ENCODE measurements at places on chromosomes 12 and 14.

DNA sequence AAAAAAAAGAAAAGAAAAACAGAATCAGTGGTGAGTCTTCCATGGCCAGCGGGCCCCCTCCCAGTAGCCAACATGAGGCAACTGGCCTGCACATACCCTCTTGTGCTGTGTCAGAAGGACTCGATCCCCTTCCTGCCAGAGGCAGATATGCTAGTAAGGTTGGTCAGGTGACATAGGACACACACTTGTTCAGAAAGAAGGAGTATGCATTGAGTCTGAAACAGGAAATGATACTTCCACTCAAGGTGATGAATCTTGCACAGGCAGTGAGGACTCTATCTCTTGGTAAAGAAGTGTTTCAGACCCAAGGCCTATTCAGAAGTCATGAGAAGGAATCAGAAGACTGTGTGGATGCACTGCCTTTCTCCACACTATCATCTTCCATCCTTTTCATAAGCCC, 269.7 kb upstream of the FAR2 start:
- DNase-seq, result no peak

GRCh38 chr12:12719496-12719895, 2.3 kb downstream of the CDKN1B start:
- DNase-seq, result no peak

GRCh38 chr12:123396954-123397353, 13.0 kb downstream of the KMT5A start:
- DNase-seq, result no peak

GRCh38 chr14:60235440-60235839, 13.6 kb upstream of the PPM1A start:
- DNase-seq, result no peak

- no peak for DNase-seq
Observed at GRCh38 chr12:88921890-88922532, 341.7 kb upstream of the KITLG start.

GRCh38 chr12:3041558-3042164, 35.5 kb upstream of the TSPAN9 start:
- DNase-seq, result peak; percentile 64

DNA sequence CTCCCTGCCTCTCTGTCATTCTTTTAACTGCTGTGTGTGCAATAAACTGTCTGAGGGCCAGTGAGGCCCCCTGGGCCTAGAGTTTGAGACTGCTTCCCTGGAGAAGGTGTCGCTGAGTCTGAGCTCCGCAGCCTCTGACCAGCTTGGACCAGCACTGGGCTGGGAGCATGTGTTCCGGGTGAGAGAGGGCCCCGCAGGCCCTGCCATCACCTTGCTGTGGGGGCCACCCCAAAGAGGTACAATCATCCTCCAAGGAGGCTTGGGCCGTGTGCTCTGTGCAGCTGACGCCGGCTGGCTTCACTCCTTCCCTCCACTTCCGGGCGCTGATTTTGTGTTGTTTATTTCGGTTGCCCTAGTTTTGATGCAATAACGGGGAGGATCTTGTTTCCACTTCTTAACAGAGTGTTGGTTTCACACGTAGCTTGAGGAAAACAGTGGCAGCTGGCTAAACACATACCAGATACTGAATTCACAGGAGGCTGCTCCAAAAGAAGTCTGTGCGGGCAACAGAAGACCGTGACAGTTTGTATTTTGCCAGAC, 121.6 kb downstream of the TMEM132C start:
- DNase-seq, result no peak

GRCh38 chr14:102645746-102646440, 53.4 kb downstream of the RCOR1 start:
- DNase-seq, result no peak

DNA sequence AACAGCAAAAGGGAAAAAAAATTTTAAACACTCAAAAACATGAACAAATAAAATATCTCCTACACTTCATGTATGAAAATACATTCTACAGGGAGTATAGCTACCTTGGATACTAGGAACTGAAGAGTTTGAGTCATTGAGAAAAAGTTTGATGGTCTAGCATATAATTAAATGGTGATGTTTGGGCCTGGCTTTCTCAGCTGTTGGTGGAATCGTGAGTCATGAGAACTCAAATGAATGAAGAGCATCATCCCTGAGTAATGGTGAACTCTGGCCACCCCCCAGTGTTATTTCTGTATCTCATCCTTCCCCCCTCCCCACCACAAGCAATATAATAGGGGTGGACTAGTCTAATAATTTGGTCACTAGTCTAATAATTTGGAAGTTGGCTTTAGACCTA, 6.7 kb upstream of the SLC6A15 start:
- no peak for DNase-seq

- DNase-seq, result no peak
Observed at GRCh38 chr14:84592770-84593169, 937.2 kb upstream of the FLRT2 start.

GRCh38 chr14:90460136-90460535, 63.3 kb downstream of the CALM1 start:
- DNase-seq, result no peak

- DNase-seq, result no peak
Observed at GRCh38 chr12:105748806-105749600, 389.8 kb downstream of the NUAK1 start.

DNA sequence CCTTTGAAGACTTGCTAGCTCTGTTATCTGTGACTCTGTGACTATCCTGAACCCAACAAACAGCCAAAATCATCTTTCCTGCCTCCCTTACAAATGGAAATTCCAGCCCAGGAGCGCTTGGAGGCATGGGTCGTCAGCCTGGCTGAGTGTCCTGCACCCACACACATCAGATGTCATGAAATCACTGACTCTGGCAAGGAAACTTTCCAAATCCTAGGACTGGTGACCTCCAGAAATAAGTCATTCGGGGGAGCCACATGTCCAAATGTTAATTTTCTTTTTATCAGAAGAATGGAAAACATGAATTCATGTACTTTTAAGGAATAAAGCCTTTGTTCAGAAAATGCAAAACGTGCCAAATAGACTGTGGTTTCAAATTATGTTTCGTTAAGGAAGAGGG, 96.3 kb upstream of the EVL start:
- no peak for DNase-seq

DNA sequence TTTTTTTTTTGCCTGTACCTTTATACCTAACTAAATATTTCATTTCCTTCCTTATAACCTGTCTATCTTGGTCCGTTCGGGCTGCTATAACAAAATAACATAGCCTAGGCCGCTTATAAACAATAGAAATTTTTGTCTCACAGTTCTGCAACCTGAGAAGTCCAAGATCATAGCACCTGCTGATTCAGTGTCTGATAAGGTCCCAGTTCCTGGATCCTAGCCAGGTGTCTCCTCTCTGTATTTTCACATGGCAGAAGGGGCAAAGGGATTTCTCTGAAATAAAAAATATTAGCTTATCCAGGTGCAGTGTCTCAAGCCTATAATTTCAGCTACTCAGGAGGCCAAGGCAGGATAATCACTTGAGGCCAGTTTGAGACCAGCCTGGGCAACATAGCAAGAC, 1046.6 kb upstream of the USP15 start:
- no peak for DNase-seq

DNA sequence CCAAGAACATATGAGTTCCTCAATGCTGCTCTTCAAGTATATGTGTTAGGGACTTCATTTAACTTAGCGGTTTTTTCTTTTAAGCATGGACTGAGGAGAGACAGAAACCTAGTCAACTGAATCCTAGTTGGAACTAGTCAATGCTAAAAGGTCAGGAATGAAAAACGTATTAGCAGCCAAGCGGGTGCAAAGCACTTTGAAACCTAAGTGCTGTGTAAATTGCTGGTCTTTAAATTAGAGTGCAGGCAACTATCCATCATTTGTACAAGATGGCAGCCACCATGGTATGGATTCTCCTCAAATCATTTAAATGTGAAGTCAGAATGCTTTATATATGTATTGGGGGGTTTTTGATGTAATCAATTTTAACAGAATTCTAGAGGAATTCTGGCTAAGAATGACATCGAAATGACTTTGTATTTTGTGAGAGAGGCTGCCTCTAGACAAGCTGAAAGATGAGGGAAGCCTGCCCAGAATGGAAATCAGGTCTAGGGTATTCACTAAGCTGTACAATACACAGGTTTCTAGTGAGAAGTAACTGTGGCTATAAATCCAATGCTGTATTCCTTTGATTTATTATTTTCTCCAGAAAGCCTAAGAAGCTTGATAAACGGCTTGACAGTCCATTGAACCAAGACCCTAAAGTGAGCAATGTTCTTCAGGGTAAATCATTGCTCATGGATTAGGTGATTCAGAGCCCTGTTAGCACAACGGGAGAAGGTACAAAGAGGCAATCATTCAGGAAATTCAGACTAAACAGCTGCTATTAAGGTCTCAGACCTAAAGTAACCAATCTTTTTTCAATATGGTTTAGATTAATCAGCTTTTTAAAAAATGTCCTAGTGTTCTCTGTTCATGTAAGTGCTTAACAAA, 198.8 kb downstream of the ANO2 start:
- no peak for DNase-seq

DNA sequence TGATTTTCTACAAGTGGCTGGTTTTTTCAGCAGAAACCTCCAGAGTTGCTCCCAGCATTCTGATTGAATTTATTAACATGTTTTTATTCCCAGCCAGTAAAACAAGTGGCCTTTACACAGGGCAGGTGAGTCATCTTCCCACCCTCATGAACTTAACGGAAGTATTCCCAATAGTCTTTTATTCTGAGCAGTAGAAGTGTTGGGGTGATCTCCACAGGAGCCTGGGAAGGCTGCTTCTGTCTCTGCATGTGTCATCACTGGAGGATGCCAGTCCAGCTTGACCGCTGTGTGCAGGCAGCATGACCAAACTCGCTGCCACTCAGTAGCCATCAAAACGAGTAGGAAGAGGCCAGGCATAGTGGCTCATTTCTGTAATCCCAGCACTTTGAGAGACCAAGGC, 13.4 kb upstream of the DNAH10 start:
- no peak for DNase-seq

- no peak for DNase-seq
Observed at GRCh38 chr12:63929426-63929825, 84.9 kb downstream of the SRGAP1 start.

DNA sequence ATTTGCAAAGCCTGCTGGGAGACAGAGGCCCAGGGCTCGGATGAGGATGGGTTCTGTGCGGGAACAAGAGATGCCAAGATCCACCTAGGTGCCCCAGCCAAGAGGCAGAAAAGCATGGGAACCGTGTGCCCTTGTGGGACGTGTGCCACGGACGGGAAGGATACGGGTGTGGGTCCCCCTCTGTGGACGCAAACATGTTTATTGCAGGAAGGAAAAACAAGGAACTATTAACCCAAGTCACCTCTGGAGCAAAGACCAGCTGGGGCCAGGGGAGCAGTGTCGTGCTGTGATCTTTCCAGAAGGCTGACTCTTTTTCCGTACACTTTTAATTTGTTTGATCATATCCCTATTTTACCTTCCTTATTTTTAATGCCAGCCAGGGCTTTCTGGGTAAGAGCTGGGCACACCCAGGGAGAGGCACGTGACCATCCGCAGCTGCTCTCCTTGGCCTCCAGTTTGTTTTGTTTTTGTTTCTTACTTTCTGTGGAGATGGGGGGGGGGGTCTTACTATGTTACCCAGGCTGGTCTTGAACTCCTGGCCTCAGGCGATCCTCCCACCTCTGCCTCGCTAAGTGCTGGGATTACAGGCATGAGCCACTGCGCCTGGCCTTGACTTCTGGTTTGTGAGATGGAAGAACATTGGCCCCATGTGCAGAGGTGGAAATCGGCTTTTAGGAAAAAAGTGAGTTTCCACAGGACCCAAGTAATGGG, 20.7 kb downstream of the SCARB1 start:
- no peak for DNase-seq

DNA sequence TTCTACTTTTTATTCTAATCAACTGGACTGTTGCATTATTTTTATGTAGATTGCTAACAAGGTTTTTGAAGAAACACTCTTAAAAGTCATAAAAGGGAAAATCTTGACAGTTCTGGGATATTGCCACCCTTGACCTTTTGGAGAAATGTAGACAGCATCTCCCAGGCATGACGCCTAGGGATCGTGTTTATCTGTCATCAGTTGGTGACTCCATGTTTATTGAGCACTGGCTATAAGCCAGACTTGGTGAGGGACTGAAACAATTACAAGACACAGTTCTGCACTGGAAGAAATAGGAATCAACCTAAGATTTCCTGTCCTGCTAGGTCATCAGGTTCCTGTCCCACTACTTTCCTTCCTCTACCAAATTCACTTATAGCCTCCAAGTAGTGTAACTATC, 34.5 kb downstream of the HMGA2 start:
- no peak for DNase-seq

DNA sequence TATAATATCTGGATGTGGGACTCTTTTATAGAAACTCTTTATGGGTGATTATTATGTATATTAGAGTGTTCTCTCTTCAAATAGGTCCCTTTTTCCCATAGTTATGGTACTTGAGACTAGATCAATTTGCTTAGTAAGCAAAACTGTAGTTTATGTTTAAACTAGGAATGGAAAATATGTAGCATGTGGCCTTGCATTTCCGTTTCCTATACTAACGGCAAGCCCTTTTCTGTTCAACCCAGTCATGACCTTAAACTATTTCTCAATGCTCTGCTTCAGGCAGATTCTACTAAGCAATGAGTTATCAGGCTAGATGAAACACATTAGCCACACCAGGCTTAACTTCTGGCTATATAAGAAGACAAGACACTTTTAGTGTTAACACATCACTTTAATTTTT, 84.6 kb downstream of the OTOGL start:
- DNase-seq, result no peak

DNA sequence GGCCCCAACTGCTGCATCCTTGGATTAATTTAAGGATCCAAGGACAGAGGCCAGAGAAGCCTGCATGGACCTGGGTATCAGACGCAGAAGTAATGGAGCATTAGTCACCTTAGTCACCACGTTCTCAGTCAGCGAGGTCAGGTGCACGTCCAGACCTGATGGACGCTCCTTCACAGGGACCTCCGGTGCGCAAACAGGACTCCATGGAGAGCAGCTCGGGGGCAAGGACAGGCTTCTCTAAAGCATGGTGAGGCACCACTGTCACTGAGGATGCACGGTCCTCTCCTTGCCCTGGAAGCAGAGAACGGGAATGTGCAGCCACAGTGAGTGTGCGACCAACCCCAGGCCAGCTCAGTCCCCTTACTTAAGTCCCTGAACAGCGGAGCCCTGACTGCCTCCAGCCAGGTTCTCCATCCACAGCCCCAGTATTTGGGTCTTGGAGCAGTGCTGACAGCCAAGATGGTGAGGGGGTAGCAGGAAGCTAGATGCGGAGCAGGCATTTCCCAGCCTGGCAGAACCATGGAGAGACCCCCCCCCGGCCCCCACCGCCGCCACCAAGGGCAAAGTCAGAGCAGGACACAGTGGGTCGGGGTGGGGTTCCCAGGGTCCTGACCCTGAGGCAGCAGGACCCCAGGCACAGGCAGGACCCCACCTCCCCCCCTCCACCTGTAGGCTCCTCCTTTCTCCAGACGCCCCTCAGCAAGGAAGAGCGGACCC, 253.4 kb upstream of the SFSWAP start:
- DNase-seq, result no peak

All from CD4-positive, alpha-beta T cell (primary cell).